ENCODE measurements at places on chromosomes 5 and 9.

DNA sequence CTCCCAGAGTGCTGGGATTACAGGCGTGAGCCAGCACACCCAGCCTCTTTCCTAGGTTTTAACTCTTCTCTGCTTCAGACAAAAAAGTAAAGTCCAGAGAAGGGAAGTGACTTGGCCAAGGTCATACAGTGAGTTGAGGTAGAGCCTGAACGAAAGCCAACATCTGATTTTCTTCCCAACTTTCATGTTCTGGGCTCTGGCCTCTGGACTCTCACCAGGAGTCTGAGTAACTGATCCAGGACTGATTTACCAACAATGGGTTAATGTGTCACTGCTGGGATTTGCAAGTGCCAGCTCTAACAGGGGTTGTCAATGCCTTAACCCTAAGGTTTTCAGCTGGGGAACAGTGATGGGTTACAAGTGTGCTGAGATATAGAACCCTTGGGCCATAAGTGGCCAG, 32.2 kb upstream of the LARP1 start:
- DNase-seq: no peak

GRCh38 chr5:124461941-124462340, 284.5 kb downstream of the ZNF608 start:
- DNase-seq: no peak

DNA sequence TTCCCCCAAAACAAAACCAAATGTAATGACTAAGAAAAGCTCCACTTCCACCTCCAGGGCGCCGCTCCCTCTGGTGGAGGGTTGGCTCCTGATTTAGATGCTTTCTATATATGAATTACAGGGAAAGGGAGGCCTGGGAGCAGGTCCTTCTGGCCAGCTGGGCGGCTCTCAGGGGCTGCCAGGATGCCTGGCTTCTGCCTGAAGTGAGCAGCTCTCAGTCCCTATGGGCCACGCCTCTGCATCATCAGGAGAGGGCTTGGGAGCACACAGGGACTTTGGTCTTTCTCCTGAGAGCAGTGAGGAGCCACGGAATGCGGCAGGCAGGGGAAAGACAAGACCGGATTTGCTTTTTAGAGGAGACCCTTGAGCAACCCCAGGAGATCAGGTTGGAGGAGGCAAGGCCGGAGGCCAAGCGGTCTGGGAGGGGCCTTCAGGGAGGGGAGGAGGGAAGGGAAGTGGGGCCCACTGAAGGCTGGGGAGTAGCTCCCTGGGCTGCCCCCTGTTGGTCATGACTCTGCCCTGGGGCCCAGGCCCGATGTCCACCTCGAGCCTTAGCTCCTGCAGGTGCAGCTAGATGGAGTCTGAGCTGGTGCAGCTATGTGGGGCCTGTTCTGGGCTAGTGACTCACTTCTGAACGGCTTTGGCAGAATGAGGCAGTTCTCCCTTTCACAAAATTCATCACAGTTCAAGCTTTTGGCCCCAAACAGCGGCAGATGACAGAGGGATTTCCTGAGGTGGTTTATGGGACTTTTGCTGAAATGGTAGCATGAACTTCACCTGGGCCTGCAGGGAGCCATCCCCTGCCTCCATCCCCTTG, 11.3 kb upstream of the GRHPR start:
- DNase-seq: no peak

DNA sequence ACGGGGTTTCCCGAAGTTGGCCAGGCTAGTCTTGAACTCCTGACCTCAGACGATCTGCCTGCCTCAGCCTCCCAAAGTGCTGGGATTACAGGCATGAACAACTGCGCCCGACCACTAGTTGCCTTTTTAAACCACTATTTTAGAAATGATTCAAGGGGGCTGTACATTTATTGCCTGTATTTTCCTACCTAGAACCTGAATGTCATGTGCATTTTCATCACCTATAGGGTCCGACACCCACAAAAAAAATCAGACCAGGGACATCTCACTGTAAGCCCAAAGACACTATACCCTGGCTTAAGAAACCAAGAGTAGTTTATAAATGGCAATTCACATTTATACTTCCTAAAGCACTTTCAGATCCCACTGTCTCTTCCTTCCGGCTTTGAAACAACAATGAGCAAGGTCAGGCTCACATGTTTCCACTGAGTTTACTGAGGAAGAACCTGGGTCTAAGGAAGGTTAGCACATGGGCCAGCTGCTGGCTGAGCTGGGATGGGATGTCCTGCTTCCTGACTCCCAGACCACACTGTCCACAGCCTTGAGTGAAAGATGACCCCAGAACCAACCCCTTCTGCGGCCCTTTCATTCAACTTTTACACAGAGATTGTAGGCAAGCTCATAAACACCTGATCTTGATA, 87.3 kb downstream of the SERINC5 start:
- no peak for DNase-seq

- no peak for DNase-seq
Measured at GRCh38 chr5:68086439-68086838, 129.1 kb upstream of the PIK3R1 start.

DNA sequence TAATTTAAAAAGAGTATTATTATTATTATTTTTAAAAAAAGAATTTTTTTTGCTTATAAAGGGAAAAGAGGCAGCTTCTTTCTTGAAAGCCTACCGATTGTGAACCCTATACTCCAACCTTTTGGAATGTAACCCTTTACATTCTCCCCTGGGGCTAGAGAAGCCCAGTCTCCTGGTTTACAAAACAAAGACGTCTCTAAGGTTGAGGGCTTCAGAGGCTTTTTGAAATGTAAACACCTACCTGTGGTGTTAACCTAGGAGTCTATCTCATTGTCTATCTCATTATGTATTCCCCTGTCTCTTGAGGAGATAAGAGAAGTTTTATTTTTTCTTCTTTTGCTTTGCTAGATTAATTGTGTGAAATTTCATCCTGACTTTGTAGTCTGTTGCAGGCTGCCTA, 4.7 kb downstream of the TNFSF8 start:
- DNase-seq: no peak

All from stimulated activated CD4-positive, alpha-beta T cell treated with anti-CD3 and anti-CD28 coated beads, TNF-alpha, amount 100 ng/mL, for 1 hour (primary cell).